ENCODE measurements at places on chromosomes 1 and 21.

- DNase-seq, result no peak
Observed at GRCh38 chr1:179440971-179441370, 75.2 kb downstream of the AXDND1 start.

DNA sequence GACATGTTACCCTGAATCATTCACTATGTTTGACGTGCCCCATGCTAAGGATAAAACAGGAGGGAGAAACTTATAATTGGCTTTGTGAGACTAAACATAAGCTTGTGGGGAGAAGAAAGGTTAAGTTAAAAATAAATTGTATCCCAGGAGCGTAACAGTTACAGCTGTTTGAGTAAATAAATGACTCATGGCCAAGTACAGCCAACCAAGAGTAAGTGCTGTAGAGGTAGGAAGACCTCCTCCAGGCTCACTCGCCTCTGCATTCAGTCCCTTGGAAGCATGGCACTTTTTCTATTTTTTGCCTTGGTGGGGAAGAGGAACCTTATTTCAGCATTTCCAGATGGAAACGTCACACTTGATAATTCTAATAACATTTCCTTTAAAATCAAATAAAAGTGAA lies 116.5 kb downstream of the ZP4 start:
- no peak for DNase-seq

DNA sequence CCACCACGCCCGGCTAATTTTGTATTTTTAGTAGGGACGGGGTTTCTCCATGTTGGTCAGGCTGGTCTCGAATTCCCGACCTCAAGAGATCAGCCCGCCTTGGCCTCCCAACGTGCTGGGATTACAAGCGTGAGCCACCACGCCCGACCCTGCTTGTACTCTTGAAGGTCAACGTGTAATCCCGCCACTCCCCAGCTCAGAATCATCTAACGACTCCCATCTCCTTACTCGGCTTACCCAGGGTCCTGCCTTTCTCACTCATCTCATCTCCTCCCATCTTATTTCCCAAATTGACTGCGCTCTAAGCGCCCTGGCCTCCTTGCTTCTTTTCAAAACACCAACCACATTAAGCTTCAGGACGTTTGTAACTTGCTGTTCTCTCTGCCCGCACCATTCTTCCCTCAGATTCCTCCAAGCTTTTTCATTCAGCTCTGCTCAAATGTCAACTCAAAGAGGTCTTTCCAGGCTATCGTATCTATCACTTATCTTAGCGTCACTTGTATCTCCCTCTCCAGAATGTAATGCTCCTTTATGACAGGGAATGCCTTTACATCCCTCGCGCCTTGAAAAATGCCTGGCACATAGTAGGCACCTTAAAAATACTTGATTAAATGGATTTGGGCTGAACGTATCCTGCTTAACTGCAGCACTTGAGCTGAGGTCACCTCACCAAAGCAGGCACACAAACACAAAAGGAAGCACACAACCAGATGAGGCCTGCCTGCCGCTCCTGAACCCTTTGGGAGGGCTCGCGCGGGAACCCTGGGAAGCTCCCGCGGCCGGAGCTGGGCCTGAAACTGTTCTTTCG lies 1.4 kb upstream of the USP1 start:
- no peak for DNase-seq

GRCh38 chr1:58773406-58773840 lies 10.4 kb downstream of the JUN start:
- DNase-seq, result no peak

DNA sequence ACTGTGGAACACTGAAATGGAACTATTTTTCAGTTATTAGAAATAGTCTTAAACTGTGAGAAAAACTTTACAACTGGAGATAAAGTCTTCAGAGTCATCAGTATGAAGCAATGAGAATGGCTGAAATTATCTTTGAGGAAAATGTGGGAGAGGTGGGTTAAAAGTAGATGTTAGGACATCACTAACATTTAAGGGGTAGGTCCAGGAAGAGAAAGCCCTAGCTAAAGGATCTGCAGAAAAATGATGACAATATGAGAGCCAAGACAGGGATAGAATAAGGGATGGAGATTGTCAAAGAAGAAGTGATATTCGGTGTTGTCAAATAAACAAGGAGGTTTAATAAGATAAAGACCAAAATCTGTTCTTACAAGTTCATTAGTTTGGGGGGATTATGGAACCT lies 123.3 kb upstream of the GPR52 start:
- no peak for DNase-seq

DNA sequence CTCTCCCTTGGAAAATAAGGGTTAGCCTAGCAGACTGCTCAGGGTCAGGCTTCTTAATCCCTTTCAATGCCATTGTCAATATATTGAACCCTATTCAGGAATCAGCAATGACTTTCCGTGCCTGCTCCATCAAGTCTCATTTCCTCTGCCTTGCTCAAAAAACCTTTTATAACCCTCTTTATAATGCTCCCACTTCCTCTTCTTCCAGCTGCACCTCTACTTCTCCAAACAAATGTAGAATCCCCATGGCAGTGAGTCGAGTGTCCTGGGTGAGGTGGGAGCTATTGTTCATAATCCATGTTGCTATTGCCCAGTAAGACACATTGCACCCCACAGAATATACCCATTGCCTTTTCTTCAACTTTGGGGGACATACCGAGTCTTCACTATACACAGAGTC lies 58.6 kb downstream of the OLIG1 start:
- no peak for DNase-seq

DNA sequence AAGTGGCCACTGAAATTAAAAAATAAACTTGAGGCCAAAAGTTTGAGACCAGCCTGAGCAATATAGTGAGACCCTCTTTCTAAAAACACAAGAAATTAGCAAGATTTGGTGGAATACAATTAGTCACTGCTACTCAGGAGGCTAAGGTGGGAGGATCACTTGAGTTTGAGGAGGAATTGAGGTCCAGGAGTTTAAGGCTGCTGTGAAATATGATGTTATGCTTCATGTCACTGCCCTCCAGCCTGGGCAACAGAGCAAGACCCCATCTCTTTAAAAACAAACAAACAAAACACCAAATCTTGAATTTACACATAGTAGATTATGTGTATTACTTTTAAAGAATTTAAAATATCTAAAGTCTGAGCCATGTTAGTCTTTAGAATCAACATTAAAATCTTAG lies 6.3 kb upstream of the FNBP1L start:
- DNase-seq, result no peak

- no peak for DNase-seq
Observed at GRCh38 chr1:54883349-54884102, 3.5 kb downstream of the DHCR24 start.

DNA sequence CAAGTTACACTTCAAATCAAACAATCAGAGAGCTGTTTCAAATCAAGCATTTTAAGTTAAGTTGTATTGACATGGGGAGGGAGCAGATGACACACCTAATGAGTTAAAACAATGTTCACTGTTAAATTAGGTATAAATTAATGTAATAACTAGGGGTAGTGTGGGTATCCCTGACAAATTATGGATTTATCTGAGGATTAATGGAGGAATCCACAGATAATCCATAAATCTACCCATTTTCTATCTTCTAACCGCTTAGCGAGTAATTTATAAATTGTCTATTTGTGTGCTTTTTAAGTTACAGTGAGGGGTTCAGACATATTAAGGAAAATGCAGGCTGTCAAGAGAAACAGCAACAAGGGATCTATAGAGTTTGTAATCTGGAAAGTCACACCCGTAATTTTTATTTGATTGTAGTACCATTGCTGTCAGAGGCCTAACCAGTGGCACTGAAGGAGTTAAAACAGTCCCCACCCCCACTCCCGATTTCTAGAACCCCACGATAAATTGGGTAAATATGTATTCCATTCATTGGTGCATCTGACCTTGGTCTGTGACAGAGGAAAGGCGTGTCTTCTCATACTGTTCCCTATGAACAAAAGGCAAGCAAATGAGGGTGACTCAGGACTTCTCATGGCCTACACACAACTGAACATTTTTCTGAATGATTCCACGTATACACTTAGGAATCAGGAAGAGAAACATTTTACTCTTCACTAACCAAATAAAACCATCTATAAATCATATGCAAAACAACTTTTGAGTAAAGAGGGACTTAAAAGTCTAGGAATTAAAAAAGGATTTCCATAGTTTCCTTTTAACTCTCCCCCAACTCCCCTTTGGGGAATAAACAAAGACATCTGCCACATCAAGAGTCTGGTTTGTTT lies 7.4 kb downstream of the IRF2BP2 start:
- peak; percentile 91 for DNase-seq

DNA sequence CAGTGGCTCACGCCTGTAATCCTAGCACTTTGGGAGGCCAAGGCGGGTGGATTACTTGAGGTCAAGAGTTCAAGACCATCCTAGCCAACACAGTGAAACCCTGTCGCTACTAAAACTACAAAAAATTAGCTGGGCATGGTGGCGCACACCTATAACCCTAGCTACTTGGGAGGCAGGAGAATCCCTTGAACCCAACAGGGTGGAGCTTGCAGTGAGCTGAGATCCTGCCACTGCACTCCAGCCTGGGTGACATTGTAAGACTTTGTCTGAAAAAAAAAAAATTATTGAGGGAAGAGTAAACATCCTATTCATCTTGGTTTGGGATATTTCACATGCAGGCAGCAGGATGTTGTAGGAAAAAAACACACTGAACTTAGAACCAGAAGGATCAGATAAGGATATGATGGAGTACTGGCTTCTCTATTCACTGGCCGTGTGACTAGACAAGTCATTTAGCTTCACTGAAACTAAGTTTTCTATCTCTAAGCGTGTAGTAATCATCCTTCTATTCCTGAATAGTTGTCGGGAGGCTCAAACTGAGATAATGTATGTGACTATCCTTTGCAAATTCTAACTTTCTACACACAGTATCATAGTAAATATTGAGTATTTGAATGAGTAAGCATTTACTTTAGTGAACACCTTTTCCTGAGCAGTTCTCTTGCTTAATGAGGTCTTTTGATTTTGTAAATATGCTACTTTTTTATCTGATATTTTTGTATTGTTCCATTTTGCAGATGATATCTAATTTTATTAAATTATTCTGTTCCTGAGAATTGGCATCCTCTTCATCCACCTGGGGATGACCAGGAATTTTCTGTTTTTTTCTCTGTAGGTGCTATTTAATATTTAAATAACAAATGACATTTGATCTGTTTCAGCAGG lies 18.2 kb downstream of the CAP1 start:
- no peak for DNase-seq

DNA sequence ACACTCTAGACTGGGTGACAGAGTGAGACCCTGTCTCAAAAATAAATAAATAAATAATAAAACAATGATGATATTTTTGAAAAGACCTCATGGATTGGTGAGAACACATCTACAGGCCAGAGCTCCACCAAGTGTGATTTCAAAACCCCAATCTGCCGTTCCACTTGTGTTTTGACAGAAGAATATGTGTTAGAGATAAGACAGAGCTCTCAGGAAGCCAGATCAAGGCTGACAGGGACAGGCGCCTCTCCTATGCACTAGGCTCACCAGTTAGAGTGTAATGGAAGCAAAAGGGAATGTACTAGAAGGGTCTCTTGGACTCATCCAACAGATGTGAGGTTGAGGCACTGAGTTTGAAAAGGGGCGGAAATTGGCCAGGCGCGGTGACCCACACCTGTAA lies 110.7 kb upstream of the ERRFI1 start:
- DNase-seq, result no peak

- no peak for DNase-seq
Observed at GRCh38 chr1:94979656-94980581, 53.0 kb upstream of the CNN3 start.

DNA sequence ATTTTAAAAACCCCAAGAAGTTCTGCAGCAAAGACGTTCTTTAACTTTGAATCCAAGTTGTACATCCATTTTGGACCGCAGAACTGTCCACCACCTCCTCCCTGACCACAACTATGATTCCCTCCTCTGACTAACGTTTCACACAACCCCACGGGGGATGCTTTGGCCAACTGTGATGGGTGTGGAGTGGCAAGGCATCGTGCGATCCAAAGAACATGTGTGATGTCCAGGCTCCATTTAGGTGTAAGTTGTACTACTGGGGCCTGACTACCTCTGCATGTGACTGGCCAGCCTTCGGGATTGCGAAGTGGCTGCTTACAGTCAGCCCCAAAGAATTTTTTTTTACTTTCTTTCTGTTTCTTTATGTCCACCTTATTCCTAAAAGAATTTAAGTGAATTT lies 6.7 kb downstream of the KCNJ15 start:
- no peak for DNase-seq
